ENCODE measurements at places on chromosomes 4 and X.

DNA sequence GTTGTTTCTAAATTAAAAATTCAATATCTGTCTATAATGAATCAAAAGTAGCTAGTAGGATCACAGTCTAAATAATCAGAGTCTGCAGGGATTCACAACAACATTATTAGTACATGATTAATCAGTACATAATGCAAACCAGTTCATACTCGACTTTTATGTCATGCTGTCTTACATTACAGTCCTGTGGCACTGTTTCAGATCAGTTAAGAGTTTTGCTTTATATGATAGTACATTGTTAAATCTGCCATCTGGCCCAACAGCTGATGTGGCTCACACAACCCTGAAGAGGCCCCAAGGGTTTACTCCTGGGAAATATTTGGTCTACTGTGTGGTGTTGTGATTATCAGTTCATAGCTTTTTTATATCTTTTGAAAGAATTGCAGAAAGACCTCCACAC, 247.1 kb upstream of the ETNPPL start:
- DNase-seq = no peak

DNA sequence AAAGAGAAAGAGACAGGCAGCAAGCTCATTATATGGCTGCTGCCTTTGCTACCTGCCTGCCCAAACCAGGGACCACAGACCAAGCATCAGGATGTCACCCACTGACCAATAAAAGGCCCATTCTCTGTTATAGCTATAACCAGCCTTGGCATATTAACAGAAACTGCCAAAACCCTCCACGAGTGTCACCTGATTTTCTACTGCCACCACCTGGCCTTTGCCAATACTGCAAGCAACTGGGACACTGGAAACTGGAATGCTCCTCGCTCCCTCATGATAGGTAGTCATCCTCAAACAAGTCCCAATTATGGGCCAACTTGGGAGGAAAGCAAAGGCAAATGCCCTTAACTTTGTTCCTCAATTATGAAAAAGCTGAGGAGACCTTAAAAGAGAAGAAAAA, 76.0 kb downstream of the SPIN4 start:
- no peak for DNase-seq

DNA sequence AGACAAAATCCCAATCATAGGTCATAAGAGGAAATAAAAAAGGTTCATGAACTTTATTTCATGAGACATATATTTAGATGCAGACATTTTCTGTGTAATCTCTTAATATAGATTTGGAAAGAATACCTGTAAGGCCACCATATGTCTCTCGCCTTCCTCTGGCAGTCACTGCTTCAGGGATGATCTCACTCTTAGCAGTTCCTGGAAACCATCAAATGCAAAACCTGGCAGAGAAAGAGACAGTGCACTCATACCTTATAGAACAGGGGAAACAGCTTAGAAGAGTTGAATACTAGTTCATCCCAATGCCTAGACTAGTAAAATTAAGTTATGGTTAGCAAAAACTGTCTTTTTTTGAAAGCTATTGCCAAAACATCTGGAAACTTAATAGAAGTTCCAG, 243.3 kb downstream of the GASK1B start:
- DNase-seq = no peak

DNA sequence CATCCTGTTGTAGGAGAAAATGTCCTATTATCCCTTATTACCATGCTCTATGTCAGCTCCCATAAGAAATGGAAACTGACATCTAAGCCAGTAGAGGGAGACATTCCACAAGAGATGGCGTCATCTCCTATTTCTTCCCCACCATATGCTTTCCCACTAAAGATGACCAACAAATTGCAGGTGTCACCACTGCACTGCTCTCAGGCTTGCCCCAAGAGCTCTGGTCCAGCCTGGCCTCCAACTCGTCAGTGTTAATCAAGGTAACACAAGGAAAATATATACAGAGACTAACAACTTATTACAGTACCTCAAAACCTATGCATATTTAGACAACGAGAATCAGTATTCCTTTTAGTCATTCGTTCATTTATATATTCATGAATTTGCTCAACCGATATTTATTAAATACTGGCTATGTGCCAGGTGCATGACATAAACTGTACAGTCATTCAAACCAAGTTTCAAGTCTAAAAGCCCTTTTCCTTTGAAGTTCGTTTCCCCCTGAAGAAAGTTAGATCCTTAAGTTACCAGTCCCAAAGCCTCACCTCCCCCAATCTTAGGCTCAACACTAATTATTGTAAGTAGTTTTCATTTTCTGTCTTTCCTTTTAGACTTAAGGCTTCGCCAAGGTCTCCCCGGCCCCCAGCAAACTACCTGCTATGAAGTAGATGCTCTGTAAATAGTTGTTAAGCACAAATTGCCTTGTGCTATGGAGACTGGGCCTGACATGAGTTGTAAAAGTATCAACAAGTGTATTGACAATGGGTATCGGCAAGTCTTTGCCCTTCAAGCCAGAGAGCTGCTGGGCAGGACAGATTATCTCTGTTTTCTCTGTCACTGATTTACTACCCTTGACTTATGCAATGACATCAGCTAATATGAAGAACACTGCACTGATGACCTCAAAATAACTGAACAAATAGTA, 3.1 kb upstream of the FGB start:
- no peak for DNase-seq

DNA sequence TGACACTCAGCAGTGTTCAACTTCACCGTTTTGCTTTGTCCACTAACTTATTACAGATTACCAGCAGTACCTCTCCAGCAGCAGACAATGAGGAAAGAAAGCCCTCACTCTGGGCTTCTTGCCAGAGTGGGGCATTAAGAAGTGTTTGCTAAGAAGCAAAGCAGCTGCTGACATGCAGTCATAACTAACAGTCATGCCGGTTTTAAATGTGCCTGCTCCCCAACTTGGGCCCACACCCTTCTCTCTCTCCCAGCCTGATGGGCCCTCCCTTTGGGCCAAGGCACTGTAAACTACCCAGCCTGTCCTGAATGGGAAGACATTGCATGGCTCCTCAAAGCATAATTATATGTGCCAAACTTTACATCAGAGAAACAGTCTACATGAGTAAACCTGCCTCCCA, 54.6 kb upstream of the HHIP start:
- DNase-seq = no peak

DNA sequence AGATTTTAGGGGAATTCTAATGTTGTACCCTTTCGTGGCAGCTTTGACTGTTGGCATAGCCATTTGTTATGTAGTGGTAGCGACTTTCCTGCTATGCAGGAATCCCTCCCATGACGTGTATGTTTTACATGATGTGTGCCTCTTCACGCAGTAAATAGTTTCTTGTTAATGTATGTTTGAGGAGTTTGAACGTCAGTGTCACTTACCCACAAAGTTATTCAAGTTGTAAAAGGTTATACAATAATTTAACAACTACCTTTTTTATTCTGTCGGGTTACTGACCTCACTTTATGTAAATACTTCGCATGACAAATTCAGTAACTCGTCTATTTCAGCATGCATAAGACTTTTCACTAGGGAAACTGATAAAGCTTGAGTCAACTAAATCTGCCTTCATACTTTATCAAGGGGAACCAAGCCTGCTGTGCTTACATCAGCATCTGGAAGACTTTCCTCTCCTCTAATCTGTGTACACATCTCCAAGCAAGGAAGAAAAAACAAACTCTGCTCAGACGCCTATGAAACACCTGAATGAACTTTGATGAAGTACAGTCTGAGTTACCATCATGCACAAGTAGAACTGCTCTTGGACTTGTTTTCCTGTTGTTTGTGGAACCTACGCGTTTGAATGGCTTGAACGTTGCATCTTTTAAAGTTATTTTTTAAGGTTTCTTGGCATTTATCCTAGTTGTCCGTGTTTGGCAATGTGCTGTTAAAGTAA, 61.2 kb downstream of the SLC9A6 start:
- DNase-seq = no peak

- DNase-seq = no peak
Measured at GRCh38 chrX:103687696-103688201, 1.2 kb upstream of the MORF4L2 start.

DNA sequence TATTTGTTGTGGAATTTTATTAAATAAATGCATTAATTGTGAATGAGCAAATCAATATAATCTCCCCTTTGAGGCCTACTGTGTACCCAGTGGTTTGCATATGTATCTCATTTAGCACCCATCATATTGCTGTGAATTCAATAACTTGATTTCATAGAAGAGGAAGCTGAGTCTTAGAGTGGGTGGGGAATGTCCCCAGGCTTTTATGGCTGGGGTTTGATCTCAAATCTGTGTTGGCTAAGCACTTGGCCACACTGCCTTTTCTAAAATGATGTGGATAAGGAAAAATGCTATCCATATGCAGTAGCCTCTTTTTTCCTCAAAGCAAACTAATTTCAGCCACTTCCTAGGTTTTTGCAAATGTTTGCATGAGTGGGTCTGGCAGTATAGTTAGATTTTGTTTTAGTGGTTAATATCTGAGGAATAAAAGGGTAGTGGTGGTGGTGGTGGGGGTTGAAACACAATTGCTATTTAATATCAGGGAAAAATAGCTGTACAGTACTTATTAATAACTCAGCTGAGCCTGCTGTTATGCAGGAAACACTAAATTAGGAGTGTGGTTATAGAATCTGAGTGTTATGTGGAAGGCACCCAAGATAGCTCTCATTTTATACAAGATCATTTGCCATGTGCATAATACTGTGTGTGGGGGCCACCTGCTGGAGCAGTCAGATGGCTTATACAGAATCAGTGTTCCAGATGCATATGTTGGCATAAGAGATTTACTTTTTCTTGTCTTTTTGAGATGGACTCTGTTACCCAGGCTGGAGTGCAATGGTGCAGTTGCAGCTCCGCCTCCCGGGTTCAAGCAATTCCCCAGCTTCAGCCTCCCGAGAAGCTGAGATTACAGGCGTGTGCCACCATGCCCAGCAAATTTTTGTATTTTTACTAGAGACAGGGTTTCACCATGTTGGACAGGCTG, 108.0 kb downstream of the TMEM131L start:
- no peak for DNase-seq

DNA sequence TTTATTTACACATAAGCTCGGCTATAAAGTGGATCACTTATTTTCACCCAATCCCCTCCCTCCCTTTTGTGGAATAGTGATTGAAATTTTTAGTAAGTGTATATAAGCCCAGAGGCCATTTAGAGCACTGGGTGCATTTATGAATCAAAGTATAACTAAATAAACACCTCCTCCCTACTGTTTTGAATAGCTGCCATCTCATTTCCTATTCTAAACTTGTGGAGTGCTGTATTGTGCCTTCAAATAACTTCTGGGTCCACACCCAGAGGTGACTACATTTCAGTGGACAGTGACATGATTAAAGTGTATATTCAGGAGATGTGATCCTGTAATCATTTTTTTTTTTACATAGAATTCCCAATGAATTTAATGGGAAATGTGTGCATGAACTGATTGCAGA, 104.9 kb downstream of the TEX13C start:
- no peak for DNase-seq

- DNase-seq = no peak
Measured at GRCh38 chr4:15373363-15373762, 54.5 kb upstream of the C1QTNF7 start.

DNA sequence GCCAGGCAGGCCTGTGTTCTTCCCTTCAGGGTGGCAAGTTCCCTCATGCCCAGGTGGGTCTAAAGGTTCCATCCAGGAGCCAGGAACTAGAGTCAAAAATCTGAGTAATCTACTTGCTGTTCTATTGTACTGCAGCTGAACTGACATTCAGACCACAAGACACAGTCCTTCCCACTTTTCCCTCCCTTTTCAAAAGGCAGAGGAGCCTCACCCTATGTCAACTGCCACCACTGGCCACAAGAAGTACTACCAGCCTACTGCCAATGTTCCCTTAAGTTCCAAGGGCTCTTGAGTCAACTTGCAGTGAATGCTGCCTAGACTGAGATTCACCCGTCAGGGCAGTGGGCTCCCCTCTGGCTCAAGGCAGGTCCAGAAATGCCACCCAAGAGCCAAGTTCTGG, 133.5 kb downstream of the FAM47B start:
- no peak for DNase-seq

GRCh38 chrX:105752338-105752956, 69.9 kb upstream of the NRK start:
- no peak for DNase-seq

DNA sequence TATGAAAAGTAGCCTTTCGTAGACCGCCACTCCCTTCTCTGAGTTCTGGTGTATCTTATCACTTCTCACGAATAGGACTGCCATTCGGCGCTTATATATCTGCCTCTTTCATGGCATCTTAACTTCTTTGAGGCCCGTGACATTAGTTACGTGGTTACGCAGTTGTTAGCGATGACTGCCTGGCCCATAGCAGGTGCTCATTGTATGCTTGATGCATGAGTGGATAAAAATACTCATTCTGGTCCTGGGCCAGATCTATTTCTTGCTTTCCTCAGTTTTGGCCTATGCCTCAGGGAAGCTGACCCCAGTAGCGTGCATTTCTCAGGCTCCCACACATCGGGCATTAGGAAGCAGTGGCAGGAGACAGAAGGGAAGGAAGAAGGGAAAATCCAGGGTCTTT, 60.7 kb upstream of the PITX2 start:
- DNase-seq = no peak

DNA sequence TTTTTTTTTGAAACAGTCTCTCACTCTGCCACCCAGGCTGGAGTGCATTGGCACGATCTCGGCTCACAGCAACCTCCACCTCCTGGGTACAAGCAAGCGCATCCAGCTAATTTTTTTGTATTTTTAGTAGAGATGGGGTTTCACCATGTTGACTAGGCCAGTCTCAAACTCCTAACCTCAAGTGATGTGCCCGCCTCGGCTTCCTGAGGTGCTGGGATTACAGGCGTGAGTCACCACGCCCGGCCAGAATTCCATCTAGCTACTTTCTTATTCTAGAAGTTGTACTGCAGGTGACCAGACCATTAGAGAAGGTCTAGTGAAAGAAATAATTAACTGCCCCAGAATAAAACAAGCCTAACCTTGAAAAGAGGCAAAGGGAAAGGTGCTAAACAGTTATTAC, 2.3 kb downstream of the LRBA start:
- DNase-seq = no peak

GRCh38 chr4:142203505-142203904, 567.1 kb downstream of the IL15 start:
- no peak for DNase-seq

DNA sequence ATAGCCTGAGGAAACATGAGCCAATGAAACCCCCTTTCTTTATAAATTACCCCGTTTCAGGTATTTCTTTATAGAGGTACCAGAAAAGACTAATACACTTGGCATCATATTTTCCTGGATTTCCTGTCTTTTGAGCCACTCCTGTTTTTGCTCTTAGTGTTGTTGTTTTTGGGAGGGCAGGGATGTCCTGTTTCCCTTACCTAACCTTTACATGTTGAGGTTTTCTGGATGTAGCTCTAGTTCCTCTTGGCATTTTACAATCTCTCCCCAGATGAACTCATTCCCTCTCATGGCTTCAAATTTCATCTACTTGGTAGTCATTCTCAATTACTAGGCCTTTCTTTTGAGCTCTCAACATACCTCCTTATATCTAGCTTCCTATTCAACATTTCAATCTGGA, 104.1 kb upstream of the MAB21L2 start:
- DNase-seq = no peak

- no peak for DNase-seq
Measured at GRCh38 chr4:165328101-165328425, 594 bp downstream of the MSMO1 start.

DNA sequence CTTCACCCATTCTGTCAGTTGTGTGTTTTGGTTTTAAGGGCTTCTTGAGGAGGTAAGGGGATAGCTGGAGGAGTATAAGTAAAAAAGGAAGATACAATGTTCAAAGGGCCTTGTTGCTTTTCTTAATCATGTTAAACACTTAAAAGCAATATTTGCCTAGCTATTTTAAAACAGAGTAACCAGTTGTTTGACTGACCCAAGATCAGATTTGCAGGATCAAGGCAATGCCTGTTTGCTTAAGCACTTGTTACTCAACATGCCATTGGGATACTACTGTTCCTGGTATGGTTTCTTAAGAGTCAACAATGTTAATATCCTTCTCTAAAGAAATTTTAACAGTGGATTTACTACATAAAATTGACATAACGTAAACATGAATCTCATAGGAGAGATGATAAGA, 2.6 kb downstream of the DCLK2 start:
- no peak for DNase-seq
